ENCODE measurements at places on chromosomes 2 and 18.

DNA sequence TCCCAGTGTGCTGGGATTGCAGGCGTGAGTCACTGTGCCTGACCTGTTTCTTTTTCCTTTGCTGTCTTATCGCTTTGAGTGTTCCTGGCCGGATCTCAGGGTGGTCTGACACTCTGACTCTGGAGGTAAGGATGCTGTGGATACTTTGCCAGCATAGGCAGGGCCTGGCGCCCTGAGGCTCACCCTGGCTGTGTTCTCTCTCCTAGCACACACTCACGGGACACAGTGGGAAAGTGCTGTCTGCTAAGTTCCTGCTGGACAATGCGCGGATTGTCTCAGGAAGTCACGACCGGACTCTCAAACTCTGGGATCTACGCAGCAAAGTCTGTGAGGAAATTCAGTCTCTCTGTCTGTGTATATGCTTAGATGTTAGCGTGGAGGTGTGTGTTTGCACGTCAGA is 18.0 kb upstream of the SAG start:
- no peaks in the 10 kb centered on the region for H3K4me1 ChIP-seq
- no peak overlapping the region for H3K27ac ChIP-seq
- no peak for DNase-seq
- no peaks in the 10 kb centered on the region for H3K27me3 ChIP-seq

DNA sequence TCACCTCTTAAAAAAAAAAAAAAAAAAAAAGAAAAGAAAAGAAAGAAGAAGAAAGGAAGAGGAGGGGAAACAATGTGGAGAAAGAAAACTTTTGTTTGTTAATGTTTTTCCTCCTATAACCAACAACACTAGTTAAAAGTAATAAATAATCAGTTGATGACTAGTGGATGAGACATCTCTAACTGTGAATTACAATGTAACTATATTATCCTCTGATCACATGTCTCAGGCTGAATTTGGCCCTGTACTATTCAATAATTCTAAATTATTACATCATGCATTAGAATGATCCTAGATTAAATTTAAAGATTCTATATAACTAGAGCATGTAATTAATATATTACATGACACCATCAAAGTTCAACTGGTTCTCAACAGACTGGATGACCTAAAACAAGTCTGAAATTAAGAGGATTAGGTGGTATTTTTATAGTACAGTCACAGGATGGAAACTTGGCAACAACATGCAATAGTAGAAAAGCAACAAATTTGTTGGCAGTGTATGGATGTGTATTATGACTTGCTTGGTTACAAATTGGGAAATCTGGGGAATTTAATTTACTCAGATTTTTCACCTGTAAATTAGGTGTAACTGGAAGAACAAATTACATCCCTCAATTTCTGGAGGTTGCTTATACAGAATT is 269.3 kb upstream of the SETBP1 start:
- H3K36me3 ChIP-seq: no peaks in the 10 kb centered on the region
- no peak overlapping the region for H3K27ac ChIP-seq
- no peaks in the 10 kb centered on the region for H3K4me1 ChIP-seq
- no peak overlapping the region for H3K4me3 ChIP-seq

DNA sequence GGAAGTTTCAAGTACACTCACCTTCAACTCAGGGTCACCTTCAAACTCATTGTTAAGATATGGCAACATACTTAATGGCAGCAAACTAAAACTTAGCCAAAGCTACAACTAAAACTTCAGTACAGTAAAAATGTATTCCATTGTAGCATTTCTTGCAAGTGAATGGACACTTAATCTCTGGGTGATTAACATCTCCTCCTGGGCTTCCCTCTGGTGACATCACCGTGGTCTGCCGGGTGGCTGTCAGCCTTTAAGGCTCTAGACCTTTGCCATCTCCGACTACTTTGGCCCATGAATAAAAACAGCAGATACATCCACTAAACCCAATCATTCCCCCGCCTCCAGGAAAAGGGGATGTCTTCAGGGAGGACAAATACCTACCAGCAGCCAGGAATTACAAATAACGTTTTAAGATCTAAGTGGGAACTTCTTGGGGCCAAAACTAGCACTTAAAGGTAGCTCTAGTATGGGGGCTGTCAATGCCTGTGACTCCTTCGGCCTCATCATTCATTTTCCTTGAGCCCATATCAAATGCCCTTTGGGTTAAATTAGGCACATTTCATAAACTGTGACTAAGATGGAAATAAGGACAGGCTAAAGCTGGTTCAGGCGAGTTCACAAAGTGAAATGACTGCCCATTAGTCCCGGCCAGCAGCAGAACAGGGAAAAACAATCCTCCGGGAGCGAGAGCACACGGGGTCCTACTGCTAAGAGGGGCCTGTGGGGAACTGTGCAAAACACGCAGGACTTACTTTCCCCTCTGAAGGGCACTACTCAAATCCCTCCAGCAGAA is 1.1 kb downstream of the TFCP2L1 start:
- DNase-seq: no peak
- no peaks in the 10 kb centered on the region for H3K36me3 ChIP-seq
- H3K4me3 ChIP-seq: peak overlapping the region; percentile 58
- H3K27me3 ChIP-seq: peaks cover 3% of the 10 kb centered on the region
- peaks cover 8% of the 10 kb centered on the region for H3K4me1 ChIP-seq

- DNase-seq: no peak
- no peak overlapping the region for H3K4me3 ChIP-seq
- H3K4me1 ChIP-seq: no peaks in the 10 kb centered on the region
- no peaks in the 10 kb centered on the region for H3K27me3 ChIP-seq
- no peak overlapping the region for H3K27ac ChIP-seq
These were observed 246.7 kb downstream of the SMAD2 start for GRCh38 chr18:47683774-47684173.

DNA sequence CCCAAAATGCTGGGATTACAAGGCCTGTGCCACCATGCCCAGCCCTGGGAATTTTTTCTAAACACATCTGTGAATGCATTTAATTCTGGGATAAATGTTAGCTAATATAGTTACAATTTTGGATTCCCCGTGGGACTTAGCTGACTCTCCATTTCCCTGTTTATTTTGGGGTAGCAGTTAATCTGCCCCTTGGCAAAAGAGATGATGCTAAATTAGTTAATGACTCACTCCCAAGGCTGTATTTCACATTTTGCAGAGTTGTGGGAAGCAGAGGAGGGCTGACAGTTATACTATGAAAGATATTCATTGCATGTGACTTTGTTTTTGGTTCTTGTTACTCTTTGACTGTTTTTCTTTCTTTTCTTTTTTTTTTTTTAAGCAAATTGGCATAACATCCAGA is 3.2 kb downstream of the MTHFD2 start:
- H3K27me3 ChIP-seq: no peaks in the 10 kb centered on the region
- no peak overlapping the region for H3K4me3 ChIP-seq
- DNase-seq: no peak
- no peak overlapping the region for H3K27ac ChIP-seq

- no peaks in the 10 kb centered on the region for H3K4me1 ChIP-seq
- no peaks in the 10 kb centered on the region for H3K27me3 ChIP-seq
- no peak for DNase-seq
- no peaks in the 10 kb centered on the region for H3K36me3 ChIP-seq
- H3K4me3 ChIP-seq: no peak overlapping the region
These were observed 317.0 kb upstream of the MMADHC start for GRCh38 chr2:149904352-149905175.

GRCh38 chr2:165776013-165776412 is 18.0 kb downstream of the GALNT3 start:
- H3K27ac ChIP-seq: no peak overlapping the region
- no peak for DNase-seq
- no peaks in the 10 kb centered on the region for H3K27me3 ChIP-seq
- H3K36me3 ChIP-seq: no peaks in the 10 kb centered on the region
- H3K4me1 ChIP-seq: no peaks in the 10 kb centered on the region

GRCh38 chr2:232432598-232433184 is 23.3 kb upstream of the ALPI start:
- no peaks in the 10 kb centered on the region for H3K4me1 ChIP-seq
- H3K36me3 ChIP-seq: no peaks in the 10 kb centered on the region
- no peaks in the 10 kb centered on the region for H3K27me3 ChIP-seq

DNA sequence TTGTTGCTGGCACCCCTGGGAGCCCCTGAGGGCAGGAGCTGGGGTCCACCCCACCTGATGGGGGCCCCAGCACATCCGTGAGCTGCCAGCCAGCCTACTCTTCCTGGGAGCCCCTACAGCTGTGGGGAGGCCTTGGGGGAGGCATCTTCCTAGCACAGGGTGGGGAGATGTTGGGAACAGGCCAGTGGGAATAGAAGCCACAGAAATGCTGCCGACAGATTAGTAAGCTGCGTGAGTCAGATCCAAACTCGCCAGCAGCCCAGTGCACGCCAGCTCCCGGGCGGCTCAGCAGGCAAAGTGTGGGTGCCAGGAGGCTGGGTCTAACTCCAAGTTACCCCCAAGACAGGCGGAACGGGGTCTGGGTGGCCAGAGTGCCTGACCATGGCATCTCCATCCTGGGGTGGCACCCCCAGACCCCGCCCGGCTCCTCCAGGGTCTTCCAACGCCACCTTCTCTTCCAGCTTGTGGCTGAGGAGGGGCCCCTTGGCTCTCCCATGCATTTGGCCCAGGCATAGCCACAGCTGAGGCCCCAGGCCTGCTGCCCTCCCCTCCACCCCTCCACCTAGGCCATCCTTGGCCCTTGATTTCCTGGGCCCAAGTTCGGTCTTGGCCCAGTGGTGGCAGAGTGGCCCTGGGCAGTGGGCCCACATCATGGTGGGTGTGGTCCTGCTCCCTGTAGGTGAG is 15.3 kb downstream of the CROCC2 start:
- H3K4me3 ChIP-seq: no peak overlapping the region
- peak; percentile 60 for DNase-seq
- no peaks in the 10 kb centered on the region for H3K36me3 ChIP-seq
- H3K27ac ChIP-seq: no peak overlapping the region

GRCh38 chr2:160941290-160941846 is 218.9 kb upstream of the TANK start:
- peaks cover 7% of the 10 kb centered on the region for H3K4me1 ChIP-seq
- H3K4me3 ChIP-seq: no peak overlapping the region
- H3K27me3 ChIP-seq: no peaks in the 10 kb centered on the region
- H3K27ac ChIP-seq: no peak overlapping the region

GRCh38 chr2:179049546-179050311 is at the start of gene CCDC141:
Gene CCDC141 (minus strand): TSS chr2:179050137. CDS start chr2:179049941, 196 bp downstream.
- peaks cover 16% of the 10 kb centered on the region for H3K4me1 ChIP-seq
- H3K36me3 ChIP-seq: no peaks in the 10 kb centered on the region
- peak within 1 kb of the TSS; percentile 74 for H3K27ac ChIP-seq

GRCh38 chr2:74497777-74498499 is 1.5 kb downstream of the LBX2 start:
- H3K4me3 ChIP-seq: peak overlapping the region; percentile 44
- no peak overlapping the region for H3K27ac ChIP-seq
- peak; percentile 77 for DNase-seq

GRCh38 chr18:50312296-50313030 is 25.0 kb upstream of the CXXC1 start:
- DNase-seq: no peak
- H3K4me3 ChIP-seq: no peak overlapping the region
- H3K27ac ChIP-seq: no peak overlapping the region
- H3K4me1 ChIP-seq: no peaks in the 10 kb centered on the region
- H3K36me3 ChIP-seq: no peaks in the 10 kb centered on the region

GRCh38 chr2:109373791-109374547 is 239.8 kb downstream of the SEPTIN10 start:
- no peaks in the 10 kb centered on the region for H3K4me1 ChIP-seq
- no peak overlapping the region for H3K4me3 ChIP-seq
- DNase-seq: peak; percentile 30

GRCh38 chr2:74199871-74200305 is 1.5 kb downstream of the MTHFD2 start:
- no peaks in the 10 kb centered on the region for H3K27me3 ChIP-seq
- H3K4me3 ChIP-seq: peak overlapping the region; percentile 87
- peak overlapping the region; percentile 94 for H3K27ac ChIP-seq
- peaks cover 5% of the 10 kb centered on the region for H3K36me3 ChIP-seq

All from upper lobe of right lung (tissue), 1 donor.